ENCODE measurements at places on chromosomes 2 and 18.
A peak's percentile ranks its signal among the peaks of the same experiment; 100 is the strongest.

DNA sequence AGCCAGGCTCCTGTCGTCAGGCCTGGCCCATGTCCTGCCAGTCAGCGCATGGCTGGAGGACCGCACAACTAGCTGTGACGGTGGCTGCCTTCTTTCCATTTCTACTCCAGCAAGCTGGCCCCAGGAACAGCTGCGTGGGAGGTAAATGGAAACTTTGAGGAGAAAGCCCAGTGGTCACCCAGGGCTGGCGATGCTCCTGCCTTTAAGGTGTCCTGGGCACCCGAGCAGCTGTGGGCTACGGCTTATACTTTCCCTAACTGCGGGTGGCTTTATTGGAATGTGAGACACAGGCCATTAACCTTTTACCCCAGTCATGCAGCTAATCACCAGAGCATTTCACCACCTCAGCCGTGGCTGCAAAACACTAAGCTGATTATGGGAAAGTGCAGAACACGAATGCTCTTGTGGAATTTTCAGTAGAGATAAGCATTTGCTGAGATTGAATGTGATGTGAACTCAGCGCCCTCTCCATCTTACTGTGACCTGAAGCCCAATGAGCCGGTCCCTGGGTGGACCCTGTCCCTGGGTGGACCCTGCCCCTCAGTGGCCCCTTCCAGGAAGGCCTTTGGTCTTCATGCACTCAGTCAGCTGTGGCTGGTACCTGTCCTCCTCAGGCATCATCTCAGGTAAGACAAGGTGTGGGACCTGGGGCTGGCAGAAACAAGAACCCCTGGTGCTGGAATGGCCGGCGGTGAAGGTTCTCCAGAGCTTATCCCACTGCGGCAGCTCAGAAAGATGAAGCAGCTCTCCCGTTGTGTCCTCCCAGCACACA lies 275.4 kb upstream of the HS6ST1 start:
- DNase-seq = no peak

- DNase-seq = peak; percentile 61
Measured at GRCh38 chr2:55111570-55112228, 61.4 kb upstream of the RTN4 start.

DNA sequence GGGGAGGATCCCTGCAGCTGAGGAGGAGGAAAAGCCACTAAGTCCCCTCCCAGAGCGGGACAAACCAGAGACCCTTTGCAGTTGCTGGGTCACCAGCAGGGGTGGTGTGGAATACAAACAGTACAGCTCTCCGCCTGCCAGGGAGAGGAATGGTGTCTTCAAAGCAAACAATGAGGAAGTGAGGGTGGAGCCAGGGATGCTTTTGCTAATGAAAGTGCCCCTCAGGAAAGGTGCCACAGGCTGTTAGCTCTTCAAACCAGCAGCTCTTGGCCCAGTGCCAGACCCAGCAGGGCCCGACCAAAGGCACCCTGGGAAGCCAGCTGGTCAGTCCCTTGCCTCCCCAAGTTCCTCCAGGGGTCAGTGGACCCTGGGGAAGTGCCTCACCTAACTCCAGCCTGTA lies 102.8 kb downstream of the HIBCH start:
- DNase-seq = peak; percentile 60

GRCh38 chr2:10712185-10712809 lies 9.1 kb upstream of the ATP6V1C2 start:
- DNase-seq = no peak
